ENCODE measurements at places on chromosomes 4 and X. TPM values are rescaled to one million over a fixed set of nuclear protein-coding genes. Genes with fewer than 3 reads are reported as not detected.

- DNase-seq: no peak
Measured at GRCh38 chrX:125604448-125604847, 284.8 kb downstream of the TEX13C start.

- DNase-seq: no peak
Measured at GRCh38 chr4:36215627-36216026, 28.7 kb downstream of the ARAP2 start.

DNA sequence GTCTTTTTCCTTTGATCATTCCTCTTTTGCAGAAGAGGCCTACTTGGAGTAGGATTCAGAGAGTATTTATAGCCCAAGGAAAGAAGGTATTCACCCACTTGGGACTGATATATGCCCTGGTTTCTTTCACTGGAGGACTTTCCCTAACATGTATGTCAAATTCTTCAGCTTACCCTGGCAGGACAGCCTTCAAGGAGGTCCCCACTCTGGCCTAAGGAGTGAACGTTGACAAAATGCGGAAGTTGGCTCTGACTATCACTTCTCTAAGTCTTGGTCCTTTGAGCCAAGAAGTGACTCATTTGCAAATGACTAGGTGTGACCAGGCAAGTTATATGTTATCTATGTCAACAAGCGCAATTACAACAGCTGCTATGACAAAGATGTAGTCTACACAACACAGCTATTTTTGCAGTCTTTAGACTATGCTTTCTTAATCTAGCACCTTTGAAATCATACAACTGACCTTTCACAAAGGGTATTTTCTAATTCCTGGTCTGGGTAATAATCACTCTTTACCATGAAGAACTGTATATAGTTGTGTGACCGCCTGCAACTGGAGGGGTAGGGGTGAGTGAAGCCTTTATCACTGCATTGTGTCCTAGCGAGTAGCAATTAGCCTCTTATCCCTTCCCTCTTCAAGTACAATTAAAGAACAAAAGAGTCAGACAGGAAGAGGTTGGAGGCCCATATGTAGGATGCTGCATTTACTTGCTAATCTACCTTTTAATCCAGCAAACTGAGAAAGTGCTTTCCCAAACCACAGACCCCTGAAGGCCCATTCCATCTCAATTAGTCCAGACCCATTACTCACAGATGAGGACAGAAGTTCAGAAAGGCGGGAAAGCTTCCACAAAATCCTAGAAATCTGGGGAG lies 50.1 kb downstream of the RASGEF1B start:
- DNase-seq: no peak

GRCh38 chrX:134752558-134752957 lies 94.3 kb upstream of the PLAC1 start:
- no peak for DNase-seq

DNA sequence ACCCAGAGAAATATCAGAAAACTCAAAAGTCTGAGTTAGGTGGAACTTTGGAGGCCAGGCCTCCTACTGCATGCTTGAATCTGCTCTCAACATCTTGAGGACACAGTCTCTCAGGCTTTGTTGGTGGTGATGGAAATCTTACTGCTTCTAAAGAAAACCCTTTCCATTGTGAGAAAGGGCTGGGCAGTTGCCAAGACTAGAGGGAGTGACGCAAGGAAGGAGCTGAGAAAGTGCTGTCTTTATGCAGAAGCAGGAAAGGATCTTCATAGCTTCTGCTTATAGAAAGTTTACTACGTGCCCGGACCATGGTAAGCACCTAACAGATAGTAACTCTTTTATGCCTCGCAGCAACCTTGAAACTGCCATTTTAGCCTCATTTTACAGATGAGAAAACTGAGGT lies 2.4 kb upstream of the CRMP1 start:
- DNase-seq: no peak

GRCh38 chrX:14232688-14233087 lies 203.0 kb upstream of the GEMIN8 start:
- no peak for DNase-seq

- no peak for DNase-seq
Measured at GRCh38 chr4:100797791-100798190, 280.0 kb upstream of the EMCN start.

DNA sequence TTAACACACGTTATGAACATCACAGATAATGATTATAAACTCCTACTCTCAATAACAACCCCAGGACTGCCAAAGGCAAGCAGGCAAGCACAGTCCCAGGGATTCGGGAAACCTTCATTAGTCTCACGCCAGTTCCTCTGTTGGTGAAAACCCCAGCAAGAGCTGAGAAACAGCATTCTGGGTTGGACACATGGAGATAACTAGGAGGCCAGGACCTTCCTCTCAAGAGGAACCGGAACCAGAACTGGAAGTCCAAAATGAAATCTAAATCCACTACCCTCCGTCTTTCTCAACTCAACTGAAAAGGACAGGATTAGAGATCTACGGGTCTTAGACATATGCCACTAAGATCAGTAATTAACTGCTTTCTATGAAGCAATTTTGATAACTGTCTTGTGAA lies 3.8 kb downstream of the VEGFC start:
- no peak for DNase-seq

DNA sequence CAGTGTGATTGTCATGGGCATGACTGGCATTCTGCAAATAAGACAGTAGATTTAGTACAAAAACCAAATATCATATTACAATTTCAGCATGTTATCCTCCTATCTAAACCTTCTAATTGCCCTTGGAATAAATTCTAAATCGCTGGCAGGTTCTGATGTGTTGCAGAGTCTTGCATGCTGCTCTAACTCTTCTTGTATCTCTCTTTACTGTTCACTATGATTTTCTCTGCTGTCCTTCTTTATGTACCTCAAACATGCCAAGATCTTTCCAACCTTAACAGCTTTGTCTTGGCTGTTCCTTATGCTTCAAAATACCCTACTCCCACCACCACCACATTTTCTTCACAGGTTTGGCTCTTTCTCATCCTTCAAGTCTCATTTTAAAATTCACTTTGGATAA lies 43.0 kb upstream of the KCNIP4 start:
- no peak for DNase-seq

GRCh38 chr4:163042306-163042705 lies 124.4 kb downstream of the NAF1 start:
- DNase-seq: no peak

- no peak for DNase-seq
Measured at GRCh38 chr4:70670332-70671014, 4.2 kb upstream of the JCHAIN start.

- DNase-seq: no peak
Measured at GRCh38 chr4:173176010-173176409, 7.4 kb downstream of the GALNT7 start.

DNA sequence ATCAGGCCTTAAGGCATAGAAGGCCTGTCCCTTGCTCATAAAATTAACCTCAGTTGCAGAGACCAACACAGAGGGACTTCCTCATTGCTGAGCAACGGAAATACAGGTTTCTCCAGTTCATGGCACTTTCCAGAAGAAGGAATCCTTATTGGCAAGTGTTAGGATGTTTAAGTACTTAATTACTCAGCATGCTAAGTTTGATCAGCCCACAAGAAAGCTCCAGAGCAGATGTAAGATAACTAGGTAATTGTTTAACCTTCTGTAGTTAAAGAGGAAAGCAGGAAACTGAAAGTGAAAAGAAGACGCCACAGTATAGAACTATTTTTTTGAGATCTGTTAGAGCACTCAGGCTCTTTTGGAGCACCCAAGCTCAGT lies 33.5 kb downstream of the SMS start:
- no peak for DNase-seq

- DNase-seq: no peak
Measured at GRCh38 chr4:158521484-158522088, at the start of gene RXFP1. Gene RXFP1, plus strand, starts transcription at chr4:158521882. Its CDS starts 95 bp downstream, at chr4:158521977.

DNA sequence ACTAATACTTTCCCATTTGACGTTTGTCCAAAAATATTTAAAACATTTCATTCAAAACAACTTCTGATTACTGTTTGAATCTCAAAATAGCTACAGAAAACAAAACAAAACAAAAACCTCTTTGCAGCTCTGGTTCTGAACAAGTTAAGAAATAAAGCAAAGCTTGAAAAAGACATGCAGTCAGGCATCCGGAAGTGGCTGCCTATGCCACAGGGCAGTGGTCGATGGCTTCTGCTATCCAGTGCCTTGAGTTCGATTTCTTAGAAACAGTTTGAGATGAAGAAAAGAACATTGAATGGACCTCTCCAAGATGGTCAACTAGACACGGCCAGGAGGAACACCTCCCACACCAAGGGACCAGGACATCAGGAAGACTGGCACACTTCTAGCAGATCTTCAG lies 125.3 kb downstream of the SCFD2 start:
- no peak for DNase-seq

DNA sequence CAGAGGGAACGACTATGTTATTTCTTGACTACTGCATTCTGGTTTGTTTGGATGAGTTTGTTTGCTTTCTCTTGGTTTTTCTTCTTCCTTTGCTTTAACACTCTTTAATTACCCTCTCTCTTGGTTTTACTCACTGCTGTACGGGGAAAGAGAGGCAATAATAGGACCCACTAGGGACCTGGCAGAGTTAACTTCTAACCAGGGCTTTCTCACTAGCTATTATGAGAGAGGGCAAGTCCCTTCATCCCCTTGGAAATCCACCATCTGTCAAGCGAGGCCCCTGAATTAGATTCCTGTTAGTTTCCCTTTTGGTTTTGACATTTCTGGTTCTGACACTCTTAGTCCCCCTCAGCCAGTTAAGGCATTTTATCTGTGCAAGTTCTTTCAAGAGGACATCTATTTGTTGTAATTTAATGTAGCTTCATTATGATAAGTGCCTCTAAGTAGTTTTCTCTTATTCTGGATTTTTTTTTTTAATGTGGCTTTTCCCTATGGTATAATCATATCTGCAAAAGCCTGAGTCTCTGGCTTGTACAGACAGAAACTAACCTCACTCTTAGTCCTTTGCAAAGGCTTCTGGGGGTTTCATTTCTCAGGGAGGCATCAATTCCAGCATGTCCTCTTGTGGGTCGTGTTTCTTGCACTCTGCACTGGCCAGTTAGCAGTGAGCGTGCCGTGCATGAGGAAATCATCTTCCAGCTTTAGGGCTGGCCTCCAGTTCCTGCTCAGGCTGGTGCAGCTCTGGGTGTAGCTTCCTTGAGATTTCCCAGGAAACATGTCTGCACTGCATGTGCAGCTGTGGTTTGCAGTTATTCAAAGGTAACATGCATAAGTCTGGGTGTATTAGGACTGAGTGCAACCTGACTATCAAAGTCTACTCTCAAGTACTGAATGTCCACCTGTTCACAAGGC lies 221.3 kb downstream of the STIM2 start:
- no peak for DNase-seq

DNA sequence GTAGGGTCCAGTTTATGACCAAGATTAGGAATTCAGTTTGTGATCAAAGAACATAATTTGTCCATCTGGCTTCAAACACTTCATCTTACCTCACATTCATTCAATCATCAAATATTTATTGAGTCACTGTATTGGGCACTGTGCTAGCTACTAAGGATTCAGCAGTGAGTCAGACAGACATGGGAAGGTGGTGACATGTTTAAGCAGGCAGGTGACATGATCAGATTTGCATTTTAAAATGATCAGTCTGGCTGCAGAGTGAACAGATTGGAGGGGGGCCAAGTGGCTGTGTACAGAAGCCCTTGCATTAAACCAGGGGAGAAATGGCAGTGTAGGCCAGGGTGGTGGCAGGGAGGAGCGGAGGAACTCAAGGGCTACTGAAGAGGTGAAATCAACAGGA lies 25.1 kb upstream of the APLN start:
- DNase-seq: no peak

DNA sequence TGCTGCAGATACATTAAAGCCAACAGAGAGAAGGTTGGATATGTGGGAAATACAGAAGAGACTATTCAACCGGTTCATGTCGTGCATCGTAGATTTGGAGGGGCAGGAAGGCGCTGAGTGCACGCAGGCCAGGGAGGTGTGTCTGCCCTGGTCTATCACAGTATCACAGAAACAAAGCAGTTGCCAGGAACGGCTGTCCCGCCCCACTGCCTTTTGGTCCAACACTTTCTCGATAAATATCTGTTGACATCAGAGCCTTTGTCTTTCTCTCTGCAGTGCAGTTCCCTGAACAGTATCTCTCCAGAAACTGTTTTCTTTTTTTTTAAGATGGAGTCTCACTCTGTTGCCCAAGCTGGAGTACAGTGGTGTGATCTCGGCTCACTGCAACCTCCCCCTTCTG lies 151.1 kb upstream of the BCOR start:
- DNase-seq: peak; percentile 21

NLRP2B gene
- not detected for total RNA-seq

SMIM31 gene
- not detected for total RNA-seq
